ENCODE measurements at places on chromosomes 5 and 9. TPM values are rescaled to one million over a fixed set of nuclear protein-coding genes. Genes with fewer than 3 reads are reported as not detected.

The SPINK7 gene
- polyA plus RNA-seq: not detected

The ANGPTL2 gene
- polyA plus RNA-seq: not detected

The IFNK gene
- polyA plus RNA-seq: not detected

GRCh38 chr5:54630738-54631359 lies 113.3 kb downstream of the SNX18 start:
- DNase-seq: no peak
